ENCODE measurements at places on chromosomes 5 and 9.

GRCh38 chr5:1054799-1055775, 46.5 kb downstream of the NKD2 start:
- DNase-seq, result no peak

GRCh38 chr5:50752800-50753199, 86.4 kb downstream of the PARP8 start:
- DNase-seq, result no peak

DNA sequence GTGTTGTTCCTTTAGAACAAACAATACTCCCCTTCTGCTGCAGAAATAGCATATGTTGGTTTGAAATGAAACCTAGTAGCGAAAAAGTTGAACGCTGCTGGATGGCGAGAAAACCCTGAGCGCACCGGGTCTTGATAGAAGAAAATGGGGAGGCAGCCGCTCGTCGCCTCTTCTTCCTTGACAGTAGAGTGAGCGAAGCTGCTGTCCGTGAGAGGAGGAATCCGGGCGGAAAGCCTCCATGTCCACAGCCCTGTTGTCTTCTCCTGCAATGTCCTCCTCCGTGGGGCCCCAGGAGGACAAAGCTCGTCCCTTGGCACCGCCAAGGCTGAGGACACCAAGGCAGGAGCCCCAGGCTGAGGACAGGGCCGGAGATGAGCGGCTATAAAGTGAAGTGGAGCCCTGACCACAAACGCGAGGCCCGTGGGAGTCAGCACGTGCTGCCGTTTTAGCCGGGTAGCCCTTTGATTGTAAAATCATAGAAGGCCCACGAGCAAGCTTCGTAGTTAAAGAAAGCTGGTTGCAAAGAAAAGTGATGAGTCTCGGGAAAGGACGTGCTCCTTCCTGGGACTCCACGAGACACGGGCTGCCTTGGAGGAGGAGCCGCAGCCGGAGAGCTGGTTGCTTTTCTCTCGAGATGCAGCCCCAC, 35.6 kb downstream of the MRPL36 start:
- DNase-seq, result no peak

DNA sequence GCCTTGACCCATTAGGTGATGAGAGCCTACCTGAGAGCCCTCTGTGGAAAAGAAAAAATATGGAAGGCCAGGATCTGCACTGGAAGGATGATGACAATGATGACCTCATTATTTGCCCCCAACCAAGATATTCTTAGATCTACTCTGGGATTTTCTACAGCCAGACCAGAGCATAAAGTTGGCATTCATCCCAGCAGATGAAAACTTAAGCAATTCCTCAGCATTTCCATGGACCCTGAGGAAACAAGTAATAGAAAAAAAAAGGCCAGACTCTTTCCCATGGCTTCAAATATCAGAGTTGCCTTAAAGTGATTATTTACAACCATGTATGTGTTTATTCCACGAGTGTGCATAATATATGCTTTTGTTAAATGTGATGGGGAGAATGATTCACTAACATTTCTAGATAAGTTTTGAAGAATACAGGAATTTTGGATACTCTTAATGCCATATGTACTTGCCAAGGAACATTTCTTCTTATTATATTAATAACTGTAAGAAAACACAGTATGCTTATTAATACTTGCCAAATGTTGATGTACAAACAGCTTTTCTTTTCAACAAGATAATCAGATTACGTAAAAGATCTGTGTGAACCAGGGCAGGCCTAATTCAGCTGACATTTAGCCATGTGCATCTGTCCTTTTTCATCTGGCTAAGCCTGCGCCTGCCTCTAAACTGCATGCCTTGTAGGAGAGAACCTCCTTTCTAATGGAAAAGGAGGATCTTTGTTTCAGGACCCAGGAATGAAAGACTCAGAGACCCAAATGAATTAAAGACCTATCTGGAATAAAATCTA, 94.8 kb downstream of the ARRDC3 start:
- no peak for DNase-seq

DNA sequence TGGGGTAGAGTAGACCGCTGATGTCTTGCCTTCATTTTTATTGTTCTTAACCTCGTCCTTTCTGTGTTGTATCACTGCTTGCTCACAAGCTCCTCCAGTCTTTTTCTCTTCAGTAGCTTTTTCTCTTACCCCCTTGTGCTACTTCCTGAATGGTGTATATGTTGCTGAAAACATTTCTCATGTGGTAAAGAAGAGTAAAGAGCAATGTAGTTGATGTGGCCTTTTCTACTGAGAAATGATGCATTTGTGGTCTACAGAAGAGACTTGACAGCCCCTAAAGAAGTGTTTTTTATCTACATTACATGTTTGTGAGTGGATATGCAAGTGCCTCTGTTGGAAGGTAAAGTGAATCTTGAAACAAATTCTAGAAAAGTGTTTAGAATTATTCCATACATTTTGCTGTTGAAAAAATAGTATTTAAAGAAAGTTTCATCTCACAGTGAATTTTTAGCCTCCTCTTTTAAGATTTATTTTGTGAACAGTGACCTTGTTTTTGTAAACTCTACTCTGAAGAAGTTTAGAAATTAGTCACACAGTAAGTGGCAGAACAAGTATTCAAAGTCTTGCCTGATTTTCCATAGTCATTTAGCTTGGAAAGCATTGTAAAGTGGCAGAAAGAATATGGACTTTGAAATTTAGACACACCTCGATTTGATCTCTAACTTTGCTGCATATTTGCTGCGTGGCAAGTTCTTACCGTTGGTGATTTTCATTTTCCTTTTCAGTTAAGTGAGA, 17.4 kb downstream of the CDC42SE2 start:
- peak; percentile 83 for DNase-seq
